ENCODE measurements at places on chromosomes 7 and 10.

DNA sequence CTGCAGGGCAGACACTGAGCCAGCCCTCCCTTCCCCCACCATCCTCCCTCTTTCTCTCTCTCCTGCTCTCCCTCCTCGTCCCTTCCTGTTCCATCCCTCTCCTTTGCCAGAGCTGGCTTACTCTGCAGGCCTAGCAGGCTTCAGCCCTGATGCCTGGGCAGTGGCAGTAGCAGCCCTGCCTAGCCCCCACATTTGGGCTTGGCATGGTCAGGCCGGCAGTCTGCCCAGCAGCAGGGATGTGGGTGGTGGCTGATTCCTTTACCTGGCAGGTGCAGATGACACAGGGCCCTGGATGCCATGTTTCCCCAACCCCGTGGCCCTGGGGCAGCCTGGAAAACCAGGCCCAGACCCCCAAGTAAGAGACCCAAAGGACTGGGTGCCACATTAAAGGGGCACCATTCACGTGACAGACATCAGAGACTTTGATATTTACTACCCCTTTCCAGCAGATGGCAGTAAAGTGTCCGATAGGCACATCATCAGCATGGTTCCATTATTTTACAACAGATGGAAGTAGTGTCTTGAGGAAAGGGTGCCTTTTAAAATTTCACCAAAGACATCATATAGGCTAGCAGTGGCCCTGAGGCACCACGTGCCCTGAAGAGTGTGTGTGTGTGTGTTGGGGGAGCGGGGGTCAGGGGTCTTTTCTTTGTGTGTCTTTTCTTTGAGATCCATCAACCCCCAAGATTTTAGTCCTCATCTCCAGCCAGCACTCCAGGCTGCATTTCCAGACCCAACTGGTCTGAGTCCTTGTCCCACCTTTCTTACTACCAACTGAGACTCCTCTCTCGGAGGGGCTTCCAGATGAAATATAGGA, 5.9 kb downstream of the KCP start:
- peak; percentile 57 for DNase-seq

GRCh38 chr7:100957832-100958421, 8.6 kb downstream of the MUC3A start:
- no peak for DNase-seq

DNA sequence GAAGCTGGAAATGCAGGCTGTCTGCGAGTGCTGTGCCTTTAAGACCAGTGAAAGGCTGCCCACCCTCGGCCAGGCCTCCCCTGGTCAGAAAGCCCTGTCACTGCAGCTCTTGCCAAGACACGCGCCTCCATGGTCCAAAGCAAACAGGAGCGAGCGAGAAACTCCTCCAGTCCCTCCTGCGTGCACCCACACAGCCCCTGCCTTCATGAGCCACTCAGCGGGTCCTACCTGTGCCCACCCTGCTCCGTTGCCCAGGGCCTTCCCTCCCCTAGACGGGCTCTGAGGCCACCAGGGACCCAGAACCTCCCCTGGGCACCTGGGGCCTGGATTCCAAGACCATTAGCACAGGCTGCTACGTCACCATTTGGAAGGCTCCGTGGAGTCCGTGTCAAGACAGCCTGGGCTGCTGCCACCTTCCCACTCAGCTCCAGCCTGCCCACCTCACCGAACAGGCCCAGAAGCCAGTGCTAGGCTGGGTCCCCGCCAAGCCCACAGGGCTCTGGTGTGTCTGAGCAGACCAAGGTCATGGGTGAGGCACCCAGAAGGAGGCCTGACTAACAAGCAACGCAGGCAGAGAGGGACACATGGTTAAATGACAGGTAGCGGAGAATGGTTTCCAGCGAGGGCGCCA, 144.5 kb downstream of the NEURL1 start:
- DNase-seq = peak; percentile 94

- peak; percentile 85 for DNase-seq
Measured at GRCh38 chr7:101241015-101241363, 3.4 kb upstream of the CLDN15 start.

DNA sequence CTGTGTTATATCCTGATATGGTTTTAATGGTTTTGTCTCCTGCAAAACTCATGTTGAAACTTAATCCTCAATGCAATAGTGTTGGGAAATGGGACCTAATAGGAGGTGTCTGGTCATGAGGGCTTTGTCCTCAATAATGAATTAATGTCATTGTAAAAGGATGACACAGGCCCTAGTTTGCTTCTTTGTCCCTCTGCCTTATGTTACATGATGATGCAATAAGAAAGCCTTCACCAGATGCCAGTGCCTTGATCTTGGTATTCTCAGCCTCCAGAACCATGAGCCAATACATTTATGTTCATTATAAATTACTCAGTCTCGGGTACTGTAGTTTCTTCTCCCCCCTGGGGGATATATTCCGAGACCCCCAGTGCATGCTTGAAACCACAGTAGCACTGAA, 1247.4 kb upstream of the SORCS1 start:
- DNase-seq = no peak

DNA sequence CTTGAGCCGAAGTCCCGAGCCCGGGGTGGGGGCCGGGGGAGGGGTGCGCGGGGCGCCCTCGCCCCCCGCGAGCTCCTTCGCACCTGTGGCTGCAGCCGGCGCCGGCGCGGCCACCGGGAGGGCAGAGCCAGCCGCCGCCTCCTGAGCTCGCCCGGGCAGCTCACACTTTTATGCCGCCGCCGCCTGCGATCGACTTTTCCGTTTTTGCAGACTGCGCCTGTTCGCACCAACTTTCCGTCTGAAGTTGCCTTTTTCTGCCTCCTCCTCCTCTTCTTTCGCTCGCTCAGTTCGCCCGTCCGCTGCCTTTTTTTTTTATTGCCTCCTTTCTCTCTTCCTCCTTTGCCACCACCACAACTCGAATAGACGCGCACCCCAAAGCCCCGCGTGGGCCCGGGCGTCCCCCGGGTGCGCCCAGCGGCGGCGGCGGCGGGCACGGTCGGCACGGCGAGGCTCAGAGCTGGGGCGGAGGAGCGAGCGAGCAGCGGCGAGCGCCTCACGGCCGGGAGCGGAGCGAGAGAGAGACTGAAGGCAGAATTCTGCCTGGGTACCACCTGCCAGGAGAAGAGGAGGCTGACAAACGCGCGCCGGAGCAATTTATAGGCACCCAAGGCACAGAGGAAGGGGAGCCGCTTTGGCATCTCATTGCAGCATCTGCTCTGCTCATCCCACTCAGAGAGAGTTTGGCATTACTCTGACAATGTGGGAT, at the start of gene C1QL3:
TSS of gene C1QL3 (minus strand) at position 569 of the 706 bp plus-strand sequence. CDS start 814 bp downstream, outside the sequence.
- DNase-seq = peak; percentile 24

DNA sequence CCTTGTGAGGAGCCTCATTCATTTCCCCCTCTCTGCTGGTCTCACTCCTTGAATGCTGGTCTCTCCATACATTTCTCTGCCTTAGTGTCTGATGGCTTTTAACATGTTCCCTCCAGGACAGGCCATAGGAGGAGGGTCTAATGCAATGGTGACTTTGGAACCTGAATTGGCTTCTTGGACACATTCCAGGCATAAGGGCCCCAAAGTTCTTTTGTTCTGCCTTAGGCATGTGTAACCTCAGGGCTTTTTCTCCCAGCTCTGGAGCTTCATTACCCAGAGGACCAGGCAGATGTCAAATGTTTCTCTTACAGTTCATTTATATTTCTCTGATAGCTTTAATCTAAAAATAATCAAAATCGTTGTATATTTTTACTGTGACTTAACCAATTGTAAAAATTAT, 162.6 kb downstream of the SDK1 start:
- DNase-seq = no peak

- DNase-seq = no peak
Measured at GRCh38 chr7:25223206-25223605, 5.1 kb downstream of the NPVF start.

DNA sequence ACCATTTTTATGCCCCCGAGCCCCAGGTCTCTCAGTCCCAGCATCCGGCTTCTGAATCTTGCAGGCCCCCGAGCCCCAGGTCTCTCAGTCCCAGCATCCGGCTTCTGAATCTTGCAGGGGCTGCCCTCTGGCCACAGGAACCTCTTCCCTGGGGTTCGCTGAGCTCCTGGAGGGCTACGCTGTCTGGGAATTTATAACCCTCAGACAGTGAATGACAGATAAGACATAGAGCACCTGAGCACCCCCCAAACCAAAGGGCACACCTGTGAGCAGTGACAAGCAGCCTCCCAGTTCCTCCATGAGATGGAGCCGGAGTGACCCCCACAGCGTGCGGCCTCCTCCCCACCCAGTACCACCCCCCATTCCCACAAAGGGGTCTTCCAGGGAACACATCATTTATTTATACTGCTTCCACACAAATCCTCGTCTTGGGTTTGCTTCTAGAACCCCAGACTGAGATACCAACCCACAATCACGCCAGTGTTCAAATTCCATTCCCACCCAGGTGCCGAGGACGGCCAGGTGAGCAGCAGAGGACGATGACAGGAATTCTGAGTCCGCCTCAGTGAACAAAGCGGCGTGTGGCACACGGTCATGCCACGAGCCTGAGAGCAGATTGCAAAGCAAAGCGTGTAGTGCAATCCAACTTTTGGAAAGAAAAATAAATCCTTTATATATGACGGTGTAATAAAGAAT, 57.7 kb upstream of the FAM20C start:
- DNase-seq = no peak

- peak; percentile 52 for DNase-seq
Measured at GRCh38 chr10:97428572-97428981, 2.6 kb downstream of the PGAM1 start.

DNA sequence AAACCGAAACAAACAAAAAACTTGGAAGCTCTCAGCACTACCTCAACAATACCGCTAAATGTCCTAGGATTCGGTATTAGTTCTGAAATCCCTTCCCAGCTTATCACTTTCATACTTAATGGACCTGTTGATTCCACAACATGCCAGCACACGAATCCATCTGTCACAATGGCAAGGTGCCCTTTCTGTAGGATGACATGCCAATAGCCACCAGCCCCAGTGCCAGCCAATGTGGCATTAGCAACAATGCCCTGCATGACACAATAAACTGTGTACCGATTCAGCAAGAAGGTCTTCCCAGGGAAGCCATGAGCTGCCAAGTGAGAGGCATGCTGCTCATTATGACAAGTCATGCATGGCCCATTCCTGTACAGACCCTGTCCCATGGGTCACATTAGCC, 35.6 kb upstream of the CHCHD3 start:
- DNase-seq = no peak

GRCh38 chr10:118850418-118851061, 95.8 kb upstream of the CACUL1 start:
- peak; percentile 69 for DNase-seq

DNA sequence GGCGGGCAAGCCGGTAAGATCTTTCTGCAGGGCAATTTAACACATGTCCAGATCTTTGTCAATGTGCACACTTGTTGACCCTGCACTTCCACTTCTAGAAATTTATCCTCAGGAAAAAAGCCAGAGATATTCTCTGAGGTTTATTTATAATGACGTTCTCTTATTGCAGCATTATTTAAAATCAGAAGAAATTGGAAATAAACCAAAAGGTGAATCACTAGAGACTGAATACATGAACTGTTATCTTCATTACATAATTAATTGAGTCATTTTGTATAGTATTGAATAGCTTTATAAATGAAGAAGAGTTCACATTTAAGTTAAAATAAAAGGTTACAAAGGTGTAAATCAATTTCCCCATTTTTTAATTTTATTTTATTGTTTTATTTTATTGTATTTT, 16.3 kb upstream of the SAR1A start:
- DNase-seq = peak; percentile 54

DNA sequence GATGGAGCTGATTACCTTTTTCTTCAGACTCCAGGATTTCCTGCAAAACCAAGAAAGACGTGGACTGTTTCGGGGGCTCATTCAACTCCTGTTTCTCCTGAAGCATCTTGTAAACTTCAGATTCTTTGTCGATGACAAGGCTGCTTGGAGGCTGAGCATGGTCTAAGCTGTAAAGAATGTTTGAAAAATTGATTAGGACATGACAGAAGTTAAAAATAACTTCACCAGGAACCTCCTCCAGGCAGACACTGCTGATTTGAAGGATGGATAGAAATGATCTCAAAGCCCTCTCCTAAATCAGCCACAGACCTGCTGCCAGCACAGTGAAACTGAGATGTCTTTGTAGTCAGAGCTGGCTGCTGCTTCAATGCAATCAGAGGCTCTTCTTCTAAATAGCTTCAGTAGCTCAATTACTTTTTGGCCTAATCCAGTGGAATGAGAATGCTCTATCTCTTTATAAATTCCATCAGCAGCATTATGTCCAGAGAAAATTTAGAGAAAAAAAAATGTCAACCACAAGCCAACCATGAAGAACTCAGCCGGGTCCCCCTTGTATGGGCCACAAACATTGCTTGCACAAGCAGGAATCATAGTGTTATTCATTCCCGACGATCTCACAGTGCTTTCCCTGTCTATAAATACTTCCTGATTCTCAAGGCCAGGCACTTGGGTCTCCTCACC, 43.5 kb downstream of the PDLIM1 start:
- DNase-seq = peak; percentile 88

DNA sequence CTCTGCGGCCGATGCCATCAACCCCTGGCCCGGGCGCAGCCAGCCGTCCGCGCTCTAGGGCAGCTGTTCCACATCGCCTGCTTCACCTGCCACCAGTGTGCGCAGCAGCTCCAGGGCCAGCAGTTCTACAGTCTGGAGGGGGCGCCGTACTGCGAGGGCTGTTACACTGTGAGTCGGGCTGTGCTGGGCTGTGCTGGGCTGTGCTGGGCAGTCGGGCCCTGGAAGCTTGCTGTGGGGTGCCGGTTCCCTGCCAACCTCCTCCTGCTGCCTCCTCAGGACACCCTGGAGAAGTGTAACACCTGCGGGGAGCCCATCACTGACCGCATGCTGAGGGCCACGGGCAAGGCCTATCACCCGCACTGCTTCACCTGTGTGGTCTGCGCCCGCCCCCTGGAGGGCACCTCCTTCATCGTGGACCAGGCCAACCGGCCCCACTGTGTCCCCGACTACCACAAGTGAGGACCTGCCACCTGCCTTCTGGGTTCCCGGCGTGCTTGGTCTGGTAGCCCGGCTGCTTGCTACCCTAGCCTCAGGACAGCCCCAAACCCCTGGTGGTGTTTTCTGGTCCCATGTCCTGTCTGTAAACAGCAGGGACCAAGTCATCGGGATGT, 7.5 kb downstream of the ZYX start:
- no peak for DNase-seq

GRCh38 chr7:76129366-76129765, 72.3 kb upstream of the SRRM3 start:
- no peak for DNase-seq

DNA sequence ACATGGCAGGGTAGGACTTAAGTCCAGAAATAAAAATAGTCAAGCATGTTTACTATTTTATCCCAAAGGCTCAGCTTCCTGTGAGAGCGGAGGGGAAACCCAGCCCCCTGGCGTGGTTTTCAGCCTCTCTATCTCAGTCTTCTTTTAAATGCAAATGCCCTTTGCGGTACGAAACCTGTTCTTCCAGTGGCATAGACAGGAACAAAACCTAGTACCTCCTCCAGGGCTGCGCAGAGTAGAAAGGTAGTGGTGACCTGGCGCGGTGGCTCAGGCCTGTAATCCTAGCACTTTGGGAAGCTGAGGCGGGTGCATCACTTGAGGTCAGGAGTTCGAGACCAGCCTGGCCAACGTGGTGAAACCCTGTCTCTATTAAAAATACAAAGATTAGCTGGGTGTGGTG, 181.3 kb upstream of the FOXK1 start:
- DNase-seq = no peak

- DNase-seq = no peak
Measured at GRCh38 chr10:32169556-32169955, 113.3 kb upstream of the KIF5B start.
